Activated CD8-positive, alpha-beta memory T cell treated with anti-CD3 and anti-CD28 coated beads, Interleukin-2, amount 50 U/mL, for 4 hours (primary cell): ENCODE measurements at places on chromosomes 13 and 19.

GRCh38 chr19:40411958-40412499, 1.1 kb downstream of the PRX start:
- no peak for DNase-seq

GRCh38 chr19:42563352-42564210, 31.1 kb downstream of the CEACAM8 start:
- DNase-seq = no peak

DNA sequence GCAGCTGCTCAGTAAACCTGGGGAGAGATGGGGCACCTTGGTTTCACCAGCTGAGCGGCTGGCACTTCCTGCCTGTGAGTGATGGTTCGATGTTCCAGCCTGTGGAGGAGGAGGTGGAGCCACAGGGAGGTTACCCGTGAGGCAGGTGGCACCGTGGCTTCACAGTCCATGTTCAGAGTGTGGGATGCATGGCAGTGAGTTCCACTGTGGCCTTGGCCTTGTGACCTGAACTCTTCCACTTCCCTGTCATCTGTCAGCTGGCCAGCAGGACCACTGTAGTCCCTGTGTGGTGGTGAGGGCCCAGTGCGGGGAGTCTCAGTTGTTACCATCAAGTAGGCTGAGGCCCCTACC, 16.9 kb downstream of the SMARCA4 start:
- DNase-seq = no peak

DNA sequence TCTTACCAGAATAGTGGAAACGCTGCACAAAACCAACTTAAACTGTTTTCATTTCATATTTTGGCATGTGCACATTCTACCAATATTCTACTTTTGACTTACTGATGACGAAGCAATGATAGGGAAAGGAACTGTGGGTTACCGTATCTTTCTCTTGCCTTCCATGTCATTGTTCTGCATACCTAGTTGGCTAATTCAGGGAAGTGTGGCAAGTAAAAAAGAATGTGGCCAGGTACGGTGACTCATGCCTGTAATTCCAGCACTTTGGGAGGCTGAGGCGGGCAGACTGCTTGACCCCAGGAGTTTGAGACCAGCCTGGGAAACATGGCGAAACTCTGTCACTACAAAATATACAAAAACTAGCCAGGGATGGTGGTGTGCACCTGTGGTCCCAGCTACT, 108.2 kb downstream of the SIPA1L3 start:
- DNase-seq = no peak

DNA sequence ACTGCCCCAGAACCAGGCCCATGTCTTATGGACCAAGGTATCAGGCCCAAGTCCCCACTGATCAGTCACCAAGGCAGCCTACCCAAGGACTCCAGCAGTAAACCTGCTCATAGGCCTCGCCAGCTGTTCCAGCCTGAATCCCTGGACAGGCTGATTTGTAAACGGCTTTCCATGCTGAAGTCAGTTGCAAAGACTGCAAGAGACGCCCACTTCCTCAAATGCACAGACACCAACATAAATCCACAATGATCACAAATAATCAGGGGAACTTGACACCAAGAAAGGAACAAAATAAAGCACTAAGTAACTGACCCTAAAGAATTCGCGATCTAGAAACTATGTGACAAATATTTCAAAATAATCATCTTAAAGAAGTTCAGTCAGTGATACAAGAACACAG, 75.2 kb downstream of the RXFP2 start:
- no peak for DNase-seq

GRCh38 chr13:35700671-35701070, 224.2 kb upstream of the MAB21L1 start:
- no peak for DNase-seq

GRCh38 chr19:8589177-8589714, 12.0 kb upstream of the MYO1F start:
- no peak for DNase-seq

- DNase-seq = no peak
These were observed at the start of gene CNMD for GRCh38 chr13:52739468-52740071. CNMD (minus strand) TSS chr13:52739820; CDS start chr13:52739701, 119 bp downstream.

GRCh38 chr13:87052731-87053130, 618.4 kb upstream of the SLITRK5 start:
- no peak for DNase-seq

GRCh38 chr13:57969951-57970350, 338.4 kb downstream of the PCDH17 start:
- DNase-seq = no peak

GRCh38 chr13:84737661-84738060, 855.4 kb upstream of the SLITRK1 start:
- no peak for DNase-seq

DNA sequence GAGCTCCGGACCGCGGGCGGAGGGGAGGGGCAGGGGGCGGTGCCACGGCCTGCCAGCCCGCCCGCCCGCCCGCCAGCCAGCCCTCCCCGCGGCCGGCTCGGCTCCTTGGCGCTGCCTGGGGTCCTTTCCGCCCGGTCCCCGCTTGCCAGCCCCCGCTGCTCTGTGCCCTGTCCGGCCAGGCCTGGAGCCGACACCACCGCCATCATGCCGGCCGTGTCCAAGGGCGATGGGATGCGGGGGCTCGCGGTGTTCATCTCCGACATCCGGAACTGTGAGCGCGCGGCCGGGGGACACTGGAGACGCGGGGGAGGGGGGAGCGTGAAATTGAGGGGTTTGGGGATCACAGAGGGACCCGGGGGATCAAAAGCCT, at the start of gene AP2A1:
TSS of gene AP2A1 (plus strand) at position 72 of the 370 bp plus-strand sequence. CDS start at position 205, 133 bp downstream.
- no peak for DNase-seq

DNA sequence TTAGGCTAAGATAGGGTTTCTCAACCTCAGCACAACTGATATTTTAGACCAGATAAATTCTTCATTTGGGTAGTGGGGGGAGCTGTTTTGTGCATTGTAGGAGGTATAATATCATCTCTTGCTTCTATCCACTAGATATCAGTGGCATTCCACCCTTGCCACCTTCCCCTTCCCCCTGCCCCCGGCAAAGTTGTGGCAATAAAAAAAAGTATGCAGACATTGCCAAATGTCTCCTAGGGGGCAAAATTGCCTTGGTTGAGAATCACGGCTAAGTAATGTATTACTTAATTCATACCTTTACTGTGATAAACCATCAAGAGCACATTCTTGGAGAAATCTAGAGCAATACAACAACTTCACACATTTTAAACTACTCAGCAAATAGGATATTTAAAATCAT, 51.4 kb downstream of the UBL3 start:
- DNase-seq = no peak

GRCh38 chr13:72983085-72983768, 75.6 kb upstream of the KLF5 start:
- DNase-seq = no peak

- DNase-seq = no peak
These were observed 2532.4 kb upstream of the PCDH20 start for GRCh38 chr13:63948045-63948444.

- no peak for DNase-seq
These were observed 3.1 kb upstream of the FPR1 start for GRCh38 chr19:51754770-51755169.

DNA sequence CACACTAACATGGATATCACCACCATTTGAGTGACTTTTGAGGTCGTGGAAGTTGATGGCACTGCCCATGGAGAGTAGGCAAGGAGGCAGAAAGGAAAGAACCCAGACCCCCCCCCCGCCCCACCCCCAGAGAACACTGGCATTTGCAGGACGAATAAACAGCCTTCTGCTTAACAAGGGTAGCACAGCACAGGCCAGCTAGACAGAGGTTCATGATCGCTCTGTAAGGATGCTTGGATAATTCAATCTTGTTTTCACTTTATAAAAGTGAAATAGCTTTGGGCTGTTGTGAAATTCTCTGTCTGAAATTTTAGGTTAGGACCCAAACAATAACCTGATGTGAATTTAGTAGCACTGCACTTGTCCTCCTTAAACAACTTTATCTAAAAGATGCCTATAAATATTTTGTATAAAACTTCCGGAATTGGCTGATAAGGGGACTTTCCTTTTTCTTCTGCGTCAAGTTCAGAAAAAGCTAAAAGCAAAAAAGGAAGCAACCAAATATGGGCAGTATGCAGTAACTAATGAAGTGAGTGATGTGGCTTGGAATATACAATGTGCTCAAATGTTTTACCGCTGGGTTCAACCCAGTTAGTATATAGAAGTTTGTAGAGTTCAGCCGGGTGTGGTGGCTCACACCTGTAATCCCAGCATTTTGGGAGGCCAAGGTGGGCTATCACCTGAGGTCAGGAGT, 163.7 kb downstream of the SHISA2 start:
- DNase-seq = no peak

- DNase-seq = peak; percentile 7
These were observed 26.3 kb downstream of the TMEM255B start for GRCh38 chr13:113785051-113786010.

- DNase-seq = no peak
These were observed 16.6 kb downstream of the HNRNPM start for GRCh38 chr19:8461376-8461775.

DNA sequence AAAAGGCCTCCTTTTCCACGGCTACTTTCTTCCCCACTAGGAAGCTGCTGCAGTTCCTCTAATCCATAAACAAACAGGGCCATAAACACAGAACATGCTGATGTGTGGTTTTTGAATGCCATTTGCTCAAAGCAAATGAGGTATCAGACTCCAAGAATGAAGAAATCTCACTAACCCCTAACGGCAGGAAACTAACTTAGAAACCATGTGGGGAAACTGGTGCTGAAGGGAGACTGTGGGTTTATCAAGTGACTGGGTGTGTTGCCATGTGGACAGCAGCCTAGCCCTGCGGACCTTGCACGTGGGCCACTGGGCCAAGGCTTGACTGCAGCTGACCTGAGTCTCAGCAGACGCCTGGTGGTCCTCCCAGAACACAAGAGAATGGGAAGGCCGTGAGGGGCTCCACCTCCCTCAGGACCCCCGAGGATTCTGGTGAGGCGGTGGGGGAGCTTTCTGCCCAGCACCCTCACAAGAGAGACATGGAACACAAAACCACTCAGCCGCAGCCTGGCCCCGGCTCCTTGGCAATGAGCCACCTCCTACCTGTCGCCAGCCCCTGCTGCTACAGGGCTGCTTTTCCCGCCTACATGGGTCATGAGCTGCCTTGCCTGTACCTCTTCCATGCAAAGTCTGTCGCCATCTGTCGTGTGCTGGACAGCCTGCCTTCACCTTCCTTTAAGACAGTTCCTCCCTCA, 10.6 kb downstream of the SLC15A1 start:
- DNase-seq = no peak

GRCh38 chr19:33273065-33273736, 29.1 kb downstream of the CEBPA start:
- DNase-seq = no peak

- DNase-seq = no peak
These were observed 26.9 kb downstream of the GAS6 start for GRCh38 chr13:113836768-113837559.

DNA sequence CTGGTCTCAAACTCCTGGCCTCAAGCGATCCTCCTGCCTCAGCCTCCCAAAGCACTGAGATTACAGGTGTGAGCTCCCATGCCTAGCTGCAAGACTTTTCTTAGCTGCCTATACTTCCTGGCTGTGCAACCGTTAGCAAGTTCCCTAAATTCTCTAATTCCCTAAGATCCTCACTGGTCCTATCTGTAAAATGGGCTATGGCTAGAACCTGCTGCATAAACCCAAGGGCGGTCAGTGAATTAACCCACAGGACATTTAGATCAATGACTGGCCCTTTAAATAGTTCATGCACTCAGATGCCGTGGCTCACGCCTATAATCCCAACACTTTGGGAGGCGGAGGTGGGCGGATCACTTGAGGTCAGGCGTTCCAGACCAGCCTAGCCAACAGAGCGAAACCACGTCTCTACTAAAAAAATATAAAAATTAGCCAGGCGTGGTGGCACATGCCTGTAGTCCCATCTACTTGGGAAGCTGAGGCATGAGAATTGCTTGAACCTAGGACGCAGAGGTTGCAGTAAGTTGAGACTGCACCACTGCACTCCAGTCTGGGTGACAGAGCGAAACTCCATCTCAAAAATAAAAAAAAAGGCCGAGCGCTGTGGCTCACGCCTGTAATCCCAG, 4.1 kb upstream of the C19orf53 start:
- DNase-seq = no peak

DNA sequence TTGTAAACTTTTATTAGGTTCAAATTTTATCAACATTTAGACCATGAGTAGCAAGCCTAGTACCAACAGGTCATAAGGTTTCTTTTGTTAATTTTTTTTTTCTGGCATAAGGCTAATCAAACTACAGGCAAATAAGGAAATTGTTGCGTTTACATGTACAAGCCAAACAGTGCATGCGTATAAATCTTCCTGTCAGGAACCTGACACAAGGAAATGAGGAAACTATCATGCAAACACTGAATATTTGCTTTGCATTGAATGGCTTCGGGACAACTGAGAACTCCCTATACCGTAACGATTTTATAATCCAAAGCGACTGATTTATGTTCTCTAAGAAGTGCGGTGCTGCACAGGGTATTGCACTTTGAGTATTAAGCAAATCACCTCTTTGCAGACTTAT, 133.0 kb upstream of the TRPC4 start:
- no peak for DNase-seq

DNA sequence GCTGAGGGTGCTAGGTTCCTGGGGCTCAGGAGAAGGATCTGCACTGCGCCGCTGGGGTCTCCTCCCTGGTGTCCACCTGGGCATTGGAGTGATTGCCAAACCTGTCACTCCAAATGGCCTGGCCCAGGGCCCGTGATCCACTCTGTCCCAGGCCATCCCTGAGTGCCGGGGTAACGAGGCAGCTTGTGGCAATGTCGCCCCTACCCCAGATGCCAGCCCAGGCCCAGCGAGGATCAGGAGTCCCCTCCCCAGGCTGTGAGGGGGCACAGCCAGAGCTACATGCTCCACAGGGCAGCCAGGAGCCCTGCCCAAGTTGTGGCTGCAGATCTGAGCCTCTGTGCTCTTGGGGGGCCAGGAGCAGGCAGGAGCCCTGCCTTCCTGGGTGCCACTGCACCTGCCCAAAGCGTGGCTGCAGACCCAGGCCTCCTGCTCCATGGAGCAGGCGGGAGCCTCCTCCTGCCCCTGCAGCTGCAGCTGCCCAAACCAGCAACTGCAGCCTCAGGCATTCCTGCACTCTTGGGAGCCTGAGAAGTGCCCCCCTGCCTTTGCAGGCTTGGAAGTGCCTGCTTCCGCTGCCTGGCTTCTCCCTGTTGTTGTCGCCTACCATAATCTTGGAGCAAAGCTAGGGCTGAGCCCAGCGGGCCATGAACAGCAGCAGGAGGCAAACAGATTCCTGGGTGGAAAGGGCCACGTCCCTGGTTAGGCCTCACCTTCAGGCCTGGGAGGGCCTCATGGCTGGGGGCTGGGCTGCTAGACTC, 4.6 kb downstream of the IGFL4 start:
- no peak for DNase-seq

- DNase-seq = no peak
These were observed 775.5 kb upstream of the GPC6 start for GRCh38 chr13:92451060-92451459.
